ENCODE measurements at places on chromosomes 5 and 9.

DNA sequence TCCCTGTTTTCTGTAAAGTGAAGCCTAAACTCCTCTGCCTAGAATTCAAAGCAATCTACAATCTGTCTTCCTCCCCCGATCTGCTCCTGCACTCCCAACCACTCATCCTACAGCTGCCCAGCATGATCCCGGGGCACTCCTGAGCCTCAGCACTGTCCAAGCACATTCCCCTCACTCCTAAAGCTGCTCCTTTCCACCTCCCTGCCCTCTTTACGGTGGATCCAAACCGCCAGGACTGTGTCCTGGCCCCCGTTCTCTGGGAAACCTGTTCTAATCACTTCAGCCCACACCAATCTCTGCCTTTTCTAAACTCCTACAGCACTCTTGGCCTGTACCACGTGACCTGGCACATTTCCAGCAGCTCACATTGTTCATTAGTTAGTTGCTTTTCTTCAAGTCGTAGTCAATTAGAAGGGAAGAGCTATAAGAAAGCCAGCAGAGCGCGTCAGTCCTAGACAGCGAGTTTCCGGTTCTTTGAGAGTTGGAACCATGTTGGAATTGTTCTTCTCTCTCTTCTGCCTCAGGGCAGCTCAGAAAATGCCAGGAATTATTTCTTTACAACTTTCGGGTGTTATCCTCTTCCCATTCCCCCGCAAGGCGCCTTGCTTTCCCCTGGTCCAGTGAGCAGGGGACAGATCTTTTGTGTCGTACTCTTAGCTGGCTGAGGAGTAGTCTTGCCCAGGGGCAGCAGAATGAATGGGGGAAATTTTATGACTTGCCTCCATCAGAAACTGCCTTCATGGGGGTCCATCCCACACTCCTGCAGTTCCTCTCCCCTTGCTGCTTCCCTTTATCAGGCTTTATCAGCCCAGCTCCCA lies 60.7 kb downstream of the NRG2 start:
- DNase-seq: no peak

DNA sequence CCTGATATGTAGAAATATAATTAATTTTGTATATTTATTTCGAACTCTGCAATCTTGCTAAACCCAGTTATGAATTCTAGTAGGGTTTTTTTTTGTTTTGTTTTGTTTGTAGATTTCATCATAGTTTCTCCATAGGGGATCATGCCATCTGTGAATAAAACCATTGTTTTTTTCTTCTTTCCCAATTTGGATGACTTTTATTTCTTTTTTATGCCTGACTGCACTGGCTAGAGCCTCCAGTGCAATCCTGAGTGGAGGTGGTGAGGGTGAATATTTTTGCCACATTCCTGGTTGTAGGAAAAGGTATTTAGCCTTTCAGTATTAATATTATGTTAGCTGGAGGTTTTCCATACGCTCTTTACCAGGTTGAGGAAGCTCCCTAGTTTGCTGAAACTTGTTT lies 70.0 kb upstream of the GFPT2 start:
- DNase-seq: no peak

DNA sequence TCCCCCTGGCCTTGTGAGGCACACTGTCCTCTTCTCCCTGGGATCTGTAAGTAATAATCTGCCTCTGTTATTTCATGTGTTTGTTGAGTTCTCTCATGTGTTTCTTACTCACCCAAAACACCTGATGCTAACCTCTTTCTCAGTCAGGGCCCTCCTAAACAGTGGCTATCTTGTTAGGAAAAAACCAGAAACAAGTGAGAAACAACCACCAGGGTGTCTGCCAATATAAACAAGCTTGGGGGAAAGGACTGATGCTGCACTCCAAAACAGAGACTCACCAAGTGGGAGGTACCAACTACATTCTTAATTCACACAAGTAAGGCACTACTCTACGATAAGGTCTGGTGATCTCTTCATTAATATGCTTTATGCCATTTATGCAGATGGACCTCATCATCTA lies 564.4 kb downstream of the SEMA5A start:
- no peak for DNase-seq

GRCh38 chr5:140221697-140222223 lies 46.8 kb downstream of the CYSTM1 start:
- no peak for DNase-seq

DNA sequence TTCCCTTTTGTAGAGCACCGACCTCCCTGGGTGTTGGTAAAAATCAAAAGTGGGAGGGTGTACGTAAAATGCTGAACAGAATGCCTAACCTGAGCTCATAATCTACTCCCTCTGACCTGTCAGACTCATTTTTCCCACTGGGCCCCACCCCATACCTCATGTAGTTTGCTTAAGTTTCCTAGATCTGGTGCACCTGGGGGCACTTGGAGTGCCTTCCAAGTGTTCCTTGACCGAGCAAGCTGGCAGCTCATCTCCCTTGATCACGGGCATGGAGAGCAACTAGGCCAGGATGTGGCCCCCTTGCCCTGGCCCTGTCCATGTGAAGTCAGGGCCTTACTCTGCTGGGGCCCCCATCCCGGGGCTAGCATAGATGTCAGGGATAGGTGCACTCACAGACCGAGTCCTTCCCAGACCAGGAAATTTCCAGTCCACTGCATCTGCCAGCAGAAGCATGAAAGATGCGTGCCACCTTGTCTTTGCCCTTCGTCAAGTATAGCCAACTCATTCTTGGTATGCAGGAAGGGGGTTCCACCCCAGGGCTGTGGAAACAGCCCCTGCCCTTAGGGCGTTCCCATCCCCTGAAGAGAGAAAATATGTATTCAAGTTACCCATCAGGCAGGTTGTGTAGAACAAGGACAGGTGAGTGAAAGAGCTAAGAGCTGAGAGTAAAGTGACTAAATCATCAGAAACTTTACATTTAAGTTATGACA lies 41.9 kb downstream of the SLC22A5 start:
- DNase-seq: no peak

- no peak for DNase-seq
These were observed 168.6 kb downstream of the NNT start for GRCh38 chr5:43771611-43772031.

DNA sequence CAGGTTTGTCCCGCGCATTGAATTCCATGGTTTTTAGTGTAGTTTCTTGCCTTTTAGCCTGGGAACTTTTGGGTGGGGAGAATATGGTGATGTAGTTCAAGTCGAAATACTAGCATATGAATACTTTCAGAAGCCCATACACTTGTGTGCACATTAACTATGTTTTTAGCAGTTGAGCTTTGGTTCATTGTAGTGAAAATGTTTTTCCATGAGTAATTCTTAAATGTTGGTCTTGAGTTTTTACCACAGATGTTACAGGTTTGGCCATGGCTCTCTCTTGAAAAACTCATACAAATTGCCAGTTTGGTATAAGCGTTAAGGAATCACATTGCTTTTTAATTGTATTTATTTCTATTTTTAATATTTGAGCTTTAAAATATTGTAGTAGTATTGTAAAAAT lies 45.6 kb downstream of the TRIO start:
- no peak for DNase-seq

- no peak for DNase-seq
These were observed 32.9 kb upstream of the FAM120AOS start for GRCh38 chr9:93486268-93486667.

- DNase-seq: no peak
These were observed 60.6 kb upstream of the IRX1 start for GRCh38 chr5:3534997-3535396.

DNA sequence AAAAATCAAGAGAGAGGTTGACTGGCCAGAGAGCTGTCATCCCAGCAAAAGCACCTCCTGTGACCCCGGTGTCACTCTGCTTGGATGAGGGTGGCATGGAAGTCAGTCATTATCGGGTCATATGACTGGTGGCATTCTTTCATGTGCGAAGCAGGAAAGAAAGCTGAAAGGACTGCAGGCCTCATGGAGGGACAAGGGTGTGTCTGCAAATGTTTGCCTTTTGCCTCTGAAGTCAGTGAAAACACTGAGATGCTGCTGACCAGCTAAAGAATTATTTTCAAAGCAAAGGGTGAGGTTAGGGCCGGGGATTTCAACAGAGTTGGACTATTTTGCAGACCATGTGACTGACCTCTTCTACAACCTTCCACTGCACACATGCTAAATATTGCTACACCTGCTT lies 298.3 kb downstream of the CSNK1G3 start:
- DNase-seq: no peak

GRCh38 chr5:150302301-150303069 lies at the start of gene ARSI:
ARSI (minus strand) TSS chr5:150302905; CDS start chr5:150302373, 532 bp downstream.
- DNase-seq: no peak

DNA sequence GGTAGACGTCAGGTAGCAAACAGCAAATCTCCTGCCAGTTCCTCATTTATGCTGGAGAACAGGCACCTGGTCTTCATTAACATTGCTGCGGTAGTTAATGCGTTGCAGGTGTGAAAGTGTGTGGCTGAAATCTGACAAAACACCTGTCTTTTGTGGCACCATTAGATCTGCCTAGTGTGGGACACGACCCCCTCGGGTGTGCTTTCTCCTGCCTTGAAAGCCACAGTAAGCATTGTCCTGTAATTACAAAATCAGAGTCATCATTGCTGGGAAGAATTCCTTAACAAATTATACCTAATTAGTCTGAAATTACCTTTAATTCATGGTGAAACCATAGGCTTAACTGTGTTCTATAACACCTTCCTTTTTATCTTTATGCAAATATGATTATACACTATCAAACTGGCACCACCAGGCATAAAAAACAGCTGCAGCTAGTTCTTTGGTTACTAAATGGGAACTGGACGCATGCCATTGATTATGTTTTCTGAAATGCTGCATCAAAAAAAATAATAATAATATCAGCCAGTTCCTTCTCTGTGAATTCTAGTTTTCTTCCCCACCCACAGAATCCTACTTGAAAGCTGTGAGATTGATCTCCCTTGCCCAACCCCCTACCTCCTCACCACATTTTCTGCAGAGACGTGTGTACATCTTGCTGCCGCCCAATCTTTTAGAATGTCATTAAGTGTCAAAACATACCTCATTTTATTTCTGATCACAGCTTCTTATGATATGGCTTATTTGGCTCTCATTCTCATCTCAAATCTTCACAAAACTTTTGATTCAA lies 374.0 kb downstream of the NFIB start:
- no peak for DNase-seq

GRCh38 chr9:14661421-14662059 lies 31.7 kb downstream of the ZDHHC21 start:
- DNase-seq: no peak

- no peak for DNase-seq
These were observed 613.7 kb downstream of the PRELID2 start for GRCh38 chr5:145221416-145221815.

DNA sequence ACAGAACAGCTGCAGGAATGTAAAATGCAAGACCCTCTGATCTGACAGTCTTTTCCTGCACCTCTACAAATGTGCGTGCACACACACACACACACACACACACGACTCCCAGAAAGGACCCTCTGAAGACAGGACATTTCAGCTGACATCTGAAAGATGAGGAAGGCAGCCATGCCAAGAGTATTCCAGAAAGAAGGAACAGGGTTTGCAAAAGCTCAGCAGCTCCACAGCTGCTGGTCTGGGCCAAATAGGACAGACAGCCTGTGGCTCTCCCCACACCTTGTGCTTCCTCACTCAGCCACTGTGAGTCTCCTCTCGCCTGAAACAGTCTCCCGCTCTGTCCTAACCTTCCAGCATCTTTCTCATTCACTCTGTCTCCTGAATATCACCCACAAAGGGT lies 189.0 kb downstream of the PALM2AKAP2 start:
- no peak for DNase-seq

- DNase-seq: no peak
These were observed 3.4 kb upstream of the CACFD1 start for GRCh38 chr9:133456409-133456808.

DNA sequence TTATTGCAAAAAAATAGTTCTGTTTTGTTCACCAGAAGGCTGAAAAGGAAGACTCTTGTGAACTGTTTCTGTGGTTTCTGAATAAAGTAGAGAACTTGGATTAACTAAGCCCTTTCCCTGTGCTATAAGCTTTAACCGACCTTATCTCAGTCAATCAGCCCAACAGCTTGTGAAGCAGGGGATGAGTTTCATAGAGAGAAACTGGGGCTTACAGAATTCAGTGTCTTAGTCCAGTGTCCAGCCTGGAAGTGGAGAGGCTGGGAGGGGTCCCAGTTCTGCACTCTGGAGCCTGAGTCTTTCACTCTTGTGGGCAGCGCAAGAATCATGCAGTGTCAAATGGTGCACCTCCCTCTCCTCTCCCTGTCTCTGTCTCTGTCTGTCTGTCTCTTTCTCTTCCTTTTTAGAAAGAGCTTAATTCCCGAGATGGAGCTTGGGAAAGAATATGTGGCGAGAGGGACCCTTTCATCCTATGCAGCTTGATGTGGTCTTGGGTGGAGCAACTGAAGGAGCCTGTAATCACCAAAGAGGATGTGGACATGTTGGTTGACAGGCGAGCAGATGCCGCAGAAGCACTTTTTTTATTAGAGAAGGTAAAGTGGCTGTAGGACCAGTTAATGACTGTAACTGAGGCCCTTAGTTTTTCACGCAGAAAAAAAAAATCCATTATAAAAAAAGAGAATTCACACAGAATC lies 17.0 kb downstream of the PTPDC1 start:
- no peak for DNase-seq

DNA sequence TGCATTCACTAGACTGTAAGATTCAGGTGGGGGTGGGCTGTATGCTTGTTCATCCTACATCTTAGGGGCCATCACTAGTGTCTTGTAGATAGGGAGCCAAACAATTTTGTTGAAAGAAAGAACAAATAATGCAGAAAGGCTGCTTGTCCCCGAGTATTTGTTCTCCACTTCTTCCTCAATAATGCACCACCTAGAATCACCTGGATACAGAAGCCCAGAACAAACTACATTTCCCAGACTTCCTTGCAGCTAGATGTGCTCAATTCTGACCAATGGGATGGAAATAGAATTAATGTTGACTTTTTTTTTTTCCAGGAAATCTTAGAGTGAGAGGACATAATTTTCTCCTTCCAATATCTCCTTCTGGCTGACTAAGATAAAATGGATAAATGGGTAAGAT lies 38.9 kb upstream of the TNFSF8 start:
- DNase-seq: no peak

GRCh38 chr9:128215491-128216409 lies 12.6 kb downstream of the DNM1 start:
- no peak for DNase-seq

GRCh38 chr9:124126648-124127646 lies 115.4 kb downstream of the LHX2 start:
- DNase-seq: peak; percentile 65

- DNase-seq: no peak
These were observed 174.9 kb downstream of the TMEM161B start for GRCh38 chr5:88093765-88094164.

- DNase-seq: no peak
These were observed 644 bp downstream of the BRD3 start for GRCh38 chr9:134066913-134067851.

GRCh38 chr5:119071561-119071995 lies 691 bp downstream of the DMXL1 start:
- no peak for DNase-seq
